ENCODE measurements at places on chromosomes 4 and X.

GRCh38 chr4:56535915-56536314, 30.3 kb downstream of the ARL9 start:
- no peak for DNase-seq

GRCh38 chrX:87571964-87572363, 54.4 kb downstream of the KLHL4 start:
- no peak for DNase-seq

- DNase-seq = no peak
These were observed 40.1 kb upstream of the SPOCK3 start for GRCh38 chr4:167274351-167274750.

GRCh38 chr4:127124919-127125318, 507.8 kb upstream of the INTU start:
- no peak for DNase-seq

DNA sequence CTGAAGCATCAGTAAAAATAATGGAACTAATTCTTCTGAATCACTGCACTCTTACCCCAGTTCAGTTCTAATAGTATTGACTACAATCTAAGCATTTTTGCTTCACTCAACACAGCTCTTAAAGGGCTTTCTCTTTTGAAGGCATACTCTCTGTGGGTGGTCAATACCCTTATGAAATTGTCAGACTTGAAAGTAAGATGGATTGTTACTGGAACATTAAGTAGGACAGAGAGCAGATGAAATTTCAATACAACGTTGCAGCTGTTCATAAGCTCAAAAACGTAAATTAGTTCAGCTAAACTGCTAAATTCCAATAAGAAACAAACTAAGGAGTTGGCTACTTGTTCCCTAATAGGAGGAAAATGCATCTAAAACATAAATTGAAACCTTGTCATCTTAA, 352.3 kb upstream of the TENM3 start:
- no peak for DNase-seq

DNA sequence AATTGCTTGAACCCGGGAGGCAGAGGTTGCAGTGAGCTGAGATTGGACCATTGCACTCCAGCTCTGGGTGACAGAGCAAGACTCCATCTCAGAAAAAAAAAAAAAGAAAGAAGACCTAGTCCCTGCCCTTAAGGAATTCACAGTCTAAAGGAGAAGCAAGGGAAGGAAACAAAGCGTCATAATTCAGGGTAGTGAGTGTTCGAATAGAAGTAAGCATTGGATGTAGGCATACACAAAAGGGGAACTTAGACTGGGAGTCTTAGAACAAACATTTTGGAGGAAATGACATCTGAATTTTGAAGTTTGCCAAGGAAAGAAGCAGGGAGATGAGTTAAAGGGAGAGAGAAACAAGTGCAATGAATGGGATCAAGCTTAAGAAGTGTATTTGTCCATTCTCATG, 32.4 kb downstream of the PPM1K start:
- no peak for DNase-seq

Data from stimulated activated CD4-positive, alpha-beta T cell treated with anti-CD3 and anti-CD28 coated beads, Interleukin-15, amount 100 ng/mL, for 1 hour (primary cell).